CD4-positive, alpha-beta T cell treated with Interleukin-21 for 1 hour (primary cell): ENCODE measurements at places on chromosomes 2 and 18.

DNA sequence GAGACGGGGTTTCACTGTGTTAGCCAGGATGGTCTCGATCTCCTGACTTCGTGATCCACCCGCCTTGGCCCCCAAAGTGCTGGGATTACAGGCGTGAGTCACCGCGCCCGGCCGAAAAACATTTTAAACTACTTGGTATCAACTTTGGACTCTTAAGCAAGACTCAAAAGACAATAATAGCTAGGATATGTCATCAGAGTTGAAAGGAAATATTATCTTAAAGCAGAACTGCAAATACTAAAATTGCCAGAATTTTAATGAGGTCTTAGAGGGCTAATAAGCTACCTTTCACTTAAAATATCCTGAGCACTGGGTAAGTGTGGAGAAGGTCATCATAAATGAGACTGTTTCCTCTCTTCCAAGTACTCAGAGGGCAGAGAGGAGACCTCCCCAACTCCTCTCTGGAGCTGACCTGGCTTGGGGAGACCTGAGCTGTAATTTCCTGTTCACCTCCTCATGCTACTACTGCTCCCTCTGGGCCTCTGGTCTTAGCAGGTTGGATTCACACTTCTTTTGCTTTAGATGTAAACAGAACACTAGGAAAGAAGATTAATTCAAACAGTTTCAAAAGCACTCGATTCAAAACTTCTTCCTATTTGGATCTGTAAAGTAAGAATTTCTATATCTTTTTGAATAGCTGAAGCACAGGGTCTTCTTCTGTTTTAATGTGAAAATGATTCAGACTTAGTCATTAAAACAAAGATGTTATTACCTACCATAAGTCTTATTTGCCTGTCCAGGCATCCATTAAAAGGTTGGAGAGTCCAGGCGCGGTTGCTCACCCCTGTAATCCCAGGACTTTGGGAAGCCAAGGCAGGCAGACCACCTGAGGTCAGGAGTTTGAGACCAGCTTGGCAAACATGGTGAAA is 16.5 kb downstream of the CNRIP1 start:
- no peak for DNase-seq

GRCh38 chr18:13242797-13243196 is 24.2 kb downstream of the LDLRAD4 start:
- DNase-seq: no peak

GRCh38 chr2:191569025-191569424 is 108.9 kb upstream of the NABP1 start:
- no peak for DNase-seq

DNA sequence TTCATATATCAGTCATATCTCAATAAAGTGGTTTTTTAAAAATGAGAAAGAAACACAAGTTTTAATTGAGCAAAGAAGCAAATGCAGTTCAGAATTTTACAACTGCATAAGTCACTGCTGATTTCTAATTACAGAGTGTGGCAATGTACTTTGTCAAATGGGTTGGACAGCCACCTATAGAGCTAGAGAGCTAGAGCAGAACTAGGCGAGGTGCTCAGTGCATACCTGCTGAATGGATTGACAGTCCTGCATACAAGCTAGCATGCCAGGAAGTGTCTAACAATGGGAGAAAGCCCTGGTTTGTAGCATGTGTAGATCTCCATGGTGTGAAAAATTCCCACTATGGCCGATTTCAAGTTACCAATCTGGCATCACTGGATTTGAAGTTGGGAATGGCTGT is 106.3 kb upstream of the CDCA7 start:
- DNase-seq: no peak

- DNase-seq: no peak
These were observed 522 bp upstream of the ZNF407 start for GRCh38 chr18:74597034-74597661.
